ENCODE measurements at places on chromosomes 13 and 19.

DNA sequence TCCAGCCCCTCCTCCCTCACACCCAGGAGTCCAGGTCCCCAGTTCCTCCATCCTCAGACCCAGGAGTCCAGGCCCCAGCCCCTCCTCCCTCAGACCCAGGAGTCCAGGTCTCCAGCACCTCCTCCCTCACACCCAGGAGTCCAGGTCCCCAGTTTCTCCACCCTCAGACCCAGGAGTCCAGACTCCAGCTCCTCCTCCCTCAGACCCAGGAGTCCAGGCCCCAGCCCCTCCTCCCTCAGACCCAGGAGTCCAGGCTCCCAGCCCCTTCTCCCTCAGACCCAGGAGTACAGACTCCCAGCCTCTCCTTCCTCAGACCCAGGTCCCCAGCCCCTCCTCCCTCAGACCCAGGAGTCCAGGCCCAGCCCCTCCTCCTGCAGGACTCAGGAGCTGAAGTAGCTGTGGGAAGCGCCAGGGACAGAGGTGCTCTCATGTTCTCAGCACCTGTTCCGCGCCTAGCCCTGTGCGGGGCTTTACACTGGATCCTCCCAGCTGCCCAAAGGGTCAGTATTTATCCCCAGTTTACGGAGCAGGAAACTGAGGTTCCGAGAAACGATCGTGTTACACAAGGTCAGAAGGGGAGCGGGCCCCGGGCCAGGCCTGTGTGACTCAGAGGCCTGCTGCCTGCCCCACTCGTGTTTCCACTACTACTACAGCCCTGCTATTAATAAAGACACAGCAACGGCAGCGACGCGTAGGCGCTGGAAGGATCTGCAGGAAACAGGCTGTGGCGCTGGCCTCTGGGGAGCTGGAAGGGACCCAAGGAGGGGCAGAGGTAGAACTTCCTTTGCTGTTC, 1.7 kb upstream of the SBK3 start:
- DNase-seq: no peak

DNA sequence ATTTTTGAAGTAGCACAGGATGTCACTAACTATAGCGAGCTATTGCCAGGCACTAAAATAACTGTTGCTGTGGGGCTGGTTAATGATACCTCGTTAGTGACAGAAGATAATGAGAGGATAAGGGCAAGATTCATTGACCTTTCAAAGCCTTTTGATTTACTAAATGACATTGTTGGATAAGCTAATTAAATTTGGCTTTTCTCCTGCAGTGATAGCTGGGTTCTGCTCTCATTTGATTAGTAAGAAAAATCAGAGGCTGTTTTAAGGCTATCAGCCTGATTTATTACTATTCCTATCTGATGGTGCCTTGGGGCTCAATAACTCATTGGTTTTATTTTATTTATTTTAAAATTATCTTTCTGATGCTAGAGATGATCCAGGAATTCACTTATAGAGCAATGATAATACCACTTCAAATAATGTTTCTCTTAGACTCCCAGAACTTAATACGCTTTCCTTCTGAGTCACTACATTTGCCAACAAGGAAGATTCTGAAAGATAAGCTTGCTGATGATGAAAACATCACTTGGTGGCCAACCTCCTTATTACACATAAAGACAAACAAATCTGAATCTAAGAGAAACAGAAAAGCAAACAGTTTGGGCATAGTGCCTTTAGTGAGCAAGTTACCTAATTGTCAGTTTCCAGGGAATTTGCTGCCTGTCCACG, 501.3 kb upstream of the ARGLU1 start:
- DNase-seq: no peak

GRCh38 chr13:113781571-113781970, 22.5 kb downstream of the TMEM255B start:
- DNase-seq: no peak

DNA sequence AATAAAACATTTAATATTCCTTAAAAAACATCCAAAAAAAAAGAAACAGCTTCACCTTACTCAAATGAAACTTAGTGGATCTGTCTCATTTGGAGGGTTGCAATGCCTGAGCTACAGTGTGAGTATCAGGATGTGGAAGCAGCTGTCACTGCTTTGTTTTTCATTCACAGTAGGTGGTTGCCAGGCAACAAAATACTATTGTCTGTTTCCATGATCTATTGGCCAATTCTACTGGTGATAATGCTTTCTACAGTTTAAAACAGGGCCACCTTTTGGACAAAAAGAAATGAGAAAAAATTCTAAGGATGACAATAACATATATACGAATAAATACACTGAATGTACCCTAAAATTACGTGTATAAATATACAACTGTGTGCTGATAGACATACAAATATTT, 3.0 kb downstream of the ENOX1 start:
- DNase-seq: no peak

DNA sequence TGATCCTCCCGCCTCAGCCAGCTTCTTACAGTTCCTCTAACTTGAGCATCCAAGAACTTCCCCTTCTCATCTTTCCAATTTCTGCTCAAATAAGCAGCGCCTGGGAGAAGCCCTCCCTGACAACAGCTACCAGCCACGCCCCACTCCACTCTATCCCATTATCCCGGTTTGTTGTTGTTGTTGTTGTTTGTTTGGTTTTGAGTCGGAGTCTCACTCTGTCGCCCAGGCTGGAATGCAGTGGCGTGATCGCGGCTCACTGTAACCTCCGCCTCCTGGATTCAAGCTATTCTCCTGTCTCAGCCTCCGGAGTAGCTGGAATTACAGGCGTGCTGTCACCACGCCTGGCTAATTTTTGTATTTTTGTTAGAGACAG, 822 bp upstream of the PTPRS start:
- DNase-seq: no peak

DNA sequence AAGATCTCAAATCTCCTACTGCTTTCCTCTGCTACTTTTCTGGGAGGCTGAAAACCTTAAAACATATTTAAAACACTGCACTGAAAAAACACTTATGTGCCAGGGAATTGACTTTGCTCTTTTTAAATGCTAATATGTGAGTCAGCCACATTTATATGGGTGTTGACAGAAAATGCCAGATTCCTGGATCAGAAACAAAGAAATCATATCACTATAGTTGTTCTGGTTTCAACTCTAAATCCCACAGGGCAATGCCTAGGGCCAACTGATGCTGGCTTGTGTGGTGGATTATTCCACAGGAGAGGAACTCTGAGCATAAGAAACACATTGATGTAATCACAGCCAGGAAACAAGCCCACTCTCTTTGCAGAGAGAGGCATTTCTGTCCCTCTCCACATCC, 1439.0 kb upstream of the SPRY2 start:
- no peak for DNase-seq

Data from stimulated activated CD4-positive, alpha-beta T cell treated with anti-CD3 and anti-CD28 coated beads, TNF-alpha, amount 100 ng/mL, for 4 hours (primary cell).